Liver (tissue), 10 donors: ENCODE measurements at places on chromosomes 6 and 20.

DNA sequence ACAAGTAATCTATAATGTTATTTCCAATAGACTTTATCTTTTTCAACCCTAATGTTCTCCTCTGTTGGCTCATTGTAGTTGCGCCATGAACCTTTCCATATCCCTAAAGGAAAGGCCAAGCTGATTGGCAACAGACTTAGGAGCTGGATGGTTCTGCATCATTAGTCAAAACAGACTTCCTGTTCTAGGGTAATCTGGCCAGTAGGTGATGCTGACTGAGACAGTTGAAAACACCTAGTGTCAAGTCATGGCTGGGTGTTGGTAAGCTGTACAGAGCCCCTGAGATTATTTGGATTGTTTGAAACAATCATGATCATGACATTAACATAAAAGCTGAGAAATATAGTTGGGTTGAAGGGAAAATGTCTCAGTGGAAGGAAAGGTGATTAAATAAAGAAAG, 231.4 kb downstream of the PHACTR1 start:
- DNase-seq = no peak

GRCh38 chr20:35451295-35451694, 4.1 kb upstream of the CEP250 start:
- DNase-seq = no peak

DNA sequence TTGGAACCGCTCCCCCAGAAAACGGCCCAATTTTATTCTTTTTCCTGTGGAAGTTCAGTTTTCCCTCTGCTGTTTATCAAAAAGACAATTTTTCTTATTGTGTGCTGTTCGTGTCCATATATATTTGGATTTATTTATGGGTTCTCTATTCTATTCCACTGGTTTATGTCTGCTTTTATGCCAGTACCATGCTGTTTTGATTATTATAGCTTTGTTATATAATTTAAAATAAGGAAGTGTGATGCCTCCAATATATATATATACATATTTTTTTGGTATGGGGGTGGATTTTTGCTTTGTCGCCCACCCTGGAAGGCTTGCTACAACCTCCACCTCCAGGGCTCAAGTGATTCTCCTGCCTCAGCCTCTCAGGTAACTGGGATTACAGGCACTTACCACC, 103.3 kb downstream of the TFAP2B start:
- no peak for DNase-seq

GRCh38 chr6:137928286-137928685, 61.2 kb downstream of the TNFAIP3 start:
- no peak for DNase-seq

DNA sequence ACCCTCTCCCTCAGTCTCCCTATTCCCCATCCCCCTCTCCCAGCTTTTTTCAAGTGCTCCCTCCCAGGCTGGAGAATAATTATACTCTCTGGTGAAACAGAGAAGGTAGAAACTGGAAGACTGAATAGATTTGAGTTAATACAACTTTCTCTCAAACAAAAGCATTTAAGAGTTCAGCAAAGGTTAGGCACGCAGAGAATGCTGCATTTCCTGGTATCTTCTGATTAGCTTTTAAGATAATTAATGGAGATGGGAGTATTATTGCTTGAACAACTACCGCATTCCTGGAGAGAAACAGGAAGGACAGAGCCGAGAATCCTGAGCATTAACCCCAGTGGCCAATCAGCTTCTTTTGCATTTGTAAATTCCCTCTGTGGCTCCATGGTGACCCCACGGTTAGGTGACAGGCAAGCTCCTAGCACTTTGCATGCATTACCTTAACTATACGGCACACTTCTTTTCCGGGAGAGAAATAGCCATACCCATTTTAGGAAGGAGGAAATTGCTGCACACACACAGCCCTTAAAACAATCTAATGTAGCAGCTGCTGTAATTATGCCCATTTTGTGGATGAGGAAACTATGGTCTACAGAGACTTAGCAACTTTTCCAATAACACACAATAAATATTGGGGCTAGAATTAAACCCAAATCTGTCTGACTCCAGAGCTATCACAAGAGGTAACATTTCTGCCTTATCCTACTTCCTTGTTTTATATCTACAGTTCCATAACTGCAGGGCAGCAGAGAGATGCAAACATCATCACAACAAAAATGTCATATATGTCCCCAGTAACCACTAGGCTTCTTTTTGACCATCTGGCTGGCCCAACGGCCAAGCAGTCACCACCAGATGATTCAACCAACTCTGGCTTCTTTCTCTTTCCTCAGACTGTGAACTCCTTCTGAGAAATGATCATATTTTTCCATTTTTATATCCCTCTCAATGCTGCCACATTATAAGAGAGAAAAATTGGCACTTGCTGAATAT, 169.9 kb downstream of the CD24 start:
- no peak for DNase-seq

GRCh38 chr20:35432430-35432735, 5.6 kb downstream of the GDF5 start:
- DNase-seq = no peak

DNA sequence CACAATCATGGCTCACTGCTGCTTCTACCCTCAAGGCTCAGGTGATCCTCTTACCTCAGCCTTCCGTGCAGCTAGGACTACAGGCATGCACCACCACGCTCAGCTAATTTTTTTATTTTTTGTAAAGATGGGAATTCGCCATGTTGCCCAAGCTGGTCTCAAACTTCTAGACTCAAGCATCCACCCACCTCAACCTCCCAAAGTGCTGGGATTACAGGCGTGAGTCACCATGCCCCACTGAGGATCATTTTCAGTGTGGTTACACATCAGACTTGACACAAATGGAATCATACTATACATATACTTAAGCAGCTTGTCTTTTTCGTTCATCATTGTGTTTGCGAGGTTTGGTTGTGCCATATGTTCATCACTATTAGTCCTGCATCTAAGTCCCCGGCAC, 26.6 kb downstream of the ZC3H12D start:
- DNase-seq = no peak

DNA sequence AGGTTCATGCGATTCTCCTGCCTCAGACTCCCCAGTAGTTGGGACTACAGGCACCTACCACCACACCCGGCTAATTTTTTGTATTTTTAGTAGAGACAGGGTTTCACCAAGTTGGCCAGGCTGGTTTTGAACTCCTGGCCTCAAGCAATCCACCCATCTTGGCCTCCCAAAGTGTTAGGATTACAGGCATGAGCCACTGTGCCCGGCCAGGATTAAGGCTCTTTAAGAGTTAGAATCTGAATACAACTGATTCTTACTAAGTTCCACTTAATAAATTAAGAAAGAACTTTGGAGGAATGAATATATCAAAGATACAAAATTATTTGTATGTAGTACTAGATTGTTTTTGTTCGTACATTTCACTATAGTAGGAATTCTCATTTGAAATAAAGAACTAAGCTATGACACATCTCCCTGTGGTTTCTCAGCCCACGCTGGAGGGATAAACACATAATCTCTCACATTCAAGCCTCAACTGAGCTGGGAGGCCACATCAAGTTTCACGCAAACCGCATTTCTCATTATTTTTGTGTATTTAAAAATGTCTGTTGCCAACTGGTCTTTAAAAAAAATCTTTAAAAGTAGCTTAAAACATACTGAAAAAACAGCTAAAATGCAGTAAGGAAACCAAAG, 34.2 kb downstream of the DTNBP1 start:
- DNase-seq = no peak

DNA sequence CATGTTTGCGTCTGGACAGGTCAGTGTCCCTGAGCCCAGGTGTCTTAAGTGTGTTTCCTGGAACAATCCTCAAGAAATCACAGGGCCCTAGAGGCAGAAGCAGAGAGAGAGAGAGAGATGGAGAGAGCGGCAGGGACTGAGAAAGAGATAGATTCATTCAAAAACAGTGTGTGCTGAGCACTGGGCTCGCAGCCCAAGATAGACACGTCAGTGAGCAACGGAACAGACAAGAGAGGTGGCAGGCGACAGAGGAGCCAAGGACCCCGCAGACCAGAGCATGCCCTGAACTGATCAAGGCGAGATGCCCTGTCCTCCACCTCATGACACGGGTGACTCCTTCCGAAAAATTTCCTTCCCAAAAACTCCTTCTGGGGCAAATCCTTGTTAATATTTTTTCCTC, 362.0 kb upstream of the SULF2 start:
- no peak for DNase-seq

- no peak for DNase-seq
Measured at GRCh38 chr6:148980234-148980633, 233.4 kb downstream of the UST start.

DNA sequence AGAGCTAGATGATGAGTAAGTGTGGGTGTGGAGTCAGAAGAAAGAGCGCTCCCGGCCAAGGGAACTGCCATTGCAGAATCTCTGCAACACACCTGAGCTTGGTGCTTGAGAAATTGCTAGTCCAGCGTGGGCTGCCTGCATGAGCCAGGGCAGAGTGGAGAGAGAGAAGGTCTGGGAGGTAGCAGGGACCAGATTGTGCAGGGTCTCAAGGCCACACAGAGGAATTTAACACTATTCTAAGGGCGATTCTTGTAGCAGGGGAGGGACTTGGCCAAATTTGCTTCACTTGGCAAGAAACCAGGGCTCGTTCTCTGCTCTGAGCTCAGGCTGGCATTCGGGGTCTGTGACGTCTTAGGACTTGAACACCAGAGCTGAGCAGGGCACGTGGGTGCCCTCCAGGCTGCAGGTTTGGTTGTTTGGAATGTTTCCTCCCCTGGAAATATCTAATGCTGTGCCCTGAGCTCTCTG, 53.5 kb downstream of the BCAS4 start:
- no peak for DNase-seq

- no peak for DNase-seq
Measured at GRCh38 chr6:148419430-148419829, 76.8 kb downstream of the SASH1 start.

DNA sequence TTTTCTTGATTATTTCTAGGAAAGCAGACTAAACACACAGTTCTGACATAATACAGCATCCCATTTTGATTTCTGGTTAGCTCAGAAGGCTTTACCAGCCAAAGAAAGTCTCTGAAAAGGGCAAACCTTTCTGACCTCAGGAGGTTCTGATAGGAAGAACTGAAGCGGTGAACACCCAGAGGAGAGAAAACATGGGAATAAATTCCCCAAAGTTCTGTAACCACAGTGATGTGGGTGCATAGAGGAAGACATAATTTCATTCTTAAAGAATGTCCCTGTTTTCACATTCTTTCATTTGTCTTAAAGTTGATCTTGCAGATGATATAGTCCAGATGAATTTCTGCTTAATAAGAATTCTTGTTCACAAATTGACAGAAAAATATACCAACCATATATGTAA, 60.3 kb downstream of the RSPO3 start:
- no peak for DNase-seq

DNA sequence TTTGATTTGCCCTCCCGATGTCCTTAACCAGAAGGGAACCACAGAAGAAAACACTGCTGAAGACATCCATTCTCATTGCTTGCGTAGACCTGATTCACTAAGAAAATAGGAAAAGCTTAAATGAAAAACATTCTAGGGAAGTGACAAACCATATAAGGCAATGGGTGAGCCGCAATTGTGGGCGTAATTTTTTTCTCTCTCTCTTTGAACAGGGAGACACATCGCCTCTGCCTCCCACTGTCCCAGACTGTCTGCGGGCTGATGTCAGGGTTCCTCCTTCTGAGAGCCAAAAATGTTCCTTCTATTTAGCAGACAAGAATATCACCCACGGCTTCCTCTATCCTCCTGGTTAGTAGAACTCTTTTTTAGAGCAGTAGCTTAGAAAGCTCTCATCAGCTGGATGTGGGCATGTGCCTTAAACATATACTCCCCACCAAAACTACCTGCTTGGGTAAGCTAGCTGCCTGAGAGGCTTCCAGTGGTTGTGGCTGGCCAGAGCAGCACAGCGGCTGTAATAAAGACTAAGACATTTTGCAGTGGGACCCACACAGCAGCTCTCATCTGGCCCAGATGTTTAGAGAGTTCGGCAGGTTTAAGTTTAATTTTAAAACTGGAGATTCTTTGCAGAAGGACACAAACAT, 22.7 kb upstream of the CTAGE9 start:
- no peak for DNase-seq

- no peak for DNase-seq
Measured at GRCh38 chr6:24394780-24395437, 7.8 kb upstream of the MRS2 start.

DNA sequence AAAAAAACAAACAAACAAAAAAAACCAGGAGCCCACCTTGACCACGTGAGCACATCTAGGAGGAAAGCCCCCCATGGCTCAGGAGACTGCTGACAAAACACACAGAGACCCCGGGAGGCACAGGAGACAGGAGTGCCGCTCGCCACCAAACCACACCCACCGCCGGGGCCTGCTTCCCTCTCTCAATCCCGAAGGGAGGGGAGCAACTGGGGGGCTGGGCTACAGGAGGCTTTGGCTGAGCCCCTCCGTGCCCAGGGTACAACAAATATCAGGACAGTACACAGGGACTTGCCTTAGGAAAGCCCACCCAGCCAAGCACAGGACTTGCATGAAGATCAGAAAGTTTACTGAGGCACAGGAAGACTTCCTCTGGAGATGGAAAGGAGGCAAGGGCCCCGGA, 102.5 kb downstream of the TAF4 start:
- no peak for DNase-seq

DNA sequence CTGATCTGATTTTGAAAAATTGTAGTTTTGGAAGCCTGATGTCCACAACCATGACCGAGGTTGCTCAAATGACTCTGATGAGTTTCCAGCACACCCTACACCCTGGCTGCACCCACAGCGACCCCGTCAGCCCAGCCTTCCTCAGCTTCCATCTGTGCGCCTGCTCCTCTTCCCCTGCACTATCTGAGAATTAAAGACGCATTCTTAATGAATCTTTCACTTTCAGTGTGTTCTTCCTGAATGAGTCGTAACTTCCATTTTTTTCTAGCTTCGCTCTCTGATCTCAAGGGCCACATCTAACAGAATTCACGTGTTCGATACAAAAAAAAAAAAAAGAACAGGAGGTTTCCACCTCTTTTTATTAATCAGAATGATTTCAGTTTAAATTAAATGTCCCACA, 21.3 kb upstream of the RREB1 start:
- DNase-seq = no peak

GRCh38 chr6:69868961-69869360, 2.6 kb downstream of the COL19A1 start:
- no peak for DNase-seq

GRCh38 chr20:49426873-49427272, 55.6 kb downstream of the KCNB1 start:
- DNase-seq = no peak

GRCh38 chr20:22403632-22404361, 180.6 kb downstream of the FOXA2 start:
- DNase-seq = no peak

DNA sequence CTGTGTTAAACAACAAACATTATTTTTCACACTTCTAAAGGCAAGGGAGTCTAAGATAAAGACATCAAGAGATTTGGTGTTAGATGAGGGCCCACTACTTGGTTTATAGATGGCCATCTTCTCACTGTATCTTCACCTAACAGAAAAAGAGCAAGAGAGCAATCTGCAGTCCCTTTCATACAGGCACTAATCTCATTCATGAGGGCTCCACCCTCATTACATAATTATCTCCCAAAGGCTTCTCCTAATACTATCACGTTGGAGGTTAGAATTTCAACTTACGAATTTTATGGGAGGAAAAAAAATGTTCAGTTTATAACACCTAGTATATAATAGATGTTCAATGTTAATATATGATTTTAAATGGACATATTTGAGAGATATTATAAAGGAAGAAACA, 45.6 kb downstream of the HDAC2 start:
- DNase-seq = no peak
